NCI-H345 (cell line): ENCODE measurements at places on chromosomes 3 and 15.

GRCh38 chr3:31142139-31142538, 247.7 kb upstream of the GADL1 start:
- DNase-seq: peak; percentile 66

DNA sequence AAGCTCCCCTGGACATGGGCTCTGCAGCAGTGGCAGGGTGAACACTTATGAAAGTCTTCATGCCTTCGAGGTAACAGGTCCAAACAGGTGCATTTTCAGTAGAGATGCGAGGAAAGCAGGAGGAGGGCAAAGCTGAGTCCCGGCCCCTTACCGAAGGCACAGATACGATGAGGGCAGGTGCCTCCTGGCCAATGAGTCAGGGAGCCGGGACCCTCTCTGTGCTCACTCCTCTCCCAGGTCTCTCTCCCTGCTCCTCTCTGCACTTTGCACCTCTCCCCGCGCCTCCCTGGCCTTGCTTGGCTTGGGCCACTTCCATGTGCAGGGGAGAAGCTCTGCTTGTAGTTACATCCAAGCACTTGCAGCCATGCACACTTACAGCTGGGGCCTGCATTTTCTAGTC, 187.1 kb downstream of the ATP10A start:
- DNase-seq: no peak

DNA sequence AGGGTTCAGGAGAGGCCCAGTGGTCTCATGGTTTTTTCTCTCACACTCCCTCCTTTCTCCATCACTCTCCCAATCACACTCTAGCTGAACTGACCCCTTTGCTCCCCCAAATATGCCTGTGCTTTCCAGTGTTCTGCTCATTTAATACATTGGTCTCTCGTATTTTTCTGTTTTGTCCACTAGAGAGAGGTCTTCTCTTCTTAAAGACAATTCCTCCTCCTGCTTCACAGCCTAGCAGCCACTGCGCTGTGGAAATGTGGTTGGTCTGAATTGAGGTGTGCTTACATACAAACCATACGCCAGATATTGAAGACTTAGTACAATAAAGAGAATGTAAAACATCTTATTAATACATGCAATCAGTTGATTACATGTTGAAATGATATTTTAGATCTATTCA, 60.6 kb upstream of the XCR1 start:
- DNase-seq: no peak

GRCh38 chr3:124336067-124336656, 344.2 kb upstream of the ROPN1 start:
- no peak for DNase-seq

DNA sequence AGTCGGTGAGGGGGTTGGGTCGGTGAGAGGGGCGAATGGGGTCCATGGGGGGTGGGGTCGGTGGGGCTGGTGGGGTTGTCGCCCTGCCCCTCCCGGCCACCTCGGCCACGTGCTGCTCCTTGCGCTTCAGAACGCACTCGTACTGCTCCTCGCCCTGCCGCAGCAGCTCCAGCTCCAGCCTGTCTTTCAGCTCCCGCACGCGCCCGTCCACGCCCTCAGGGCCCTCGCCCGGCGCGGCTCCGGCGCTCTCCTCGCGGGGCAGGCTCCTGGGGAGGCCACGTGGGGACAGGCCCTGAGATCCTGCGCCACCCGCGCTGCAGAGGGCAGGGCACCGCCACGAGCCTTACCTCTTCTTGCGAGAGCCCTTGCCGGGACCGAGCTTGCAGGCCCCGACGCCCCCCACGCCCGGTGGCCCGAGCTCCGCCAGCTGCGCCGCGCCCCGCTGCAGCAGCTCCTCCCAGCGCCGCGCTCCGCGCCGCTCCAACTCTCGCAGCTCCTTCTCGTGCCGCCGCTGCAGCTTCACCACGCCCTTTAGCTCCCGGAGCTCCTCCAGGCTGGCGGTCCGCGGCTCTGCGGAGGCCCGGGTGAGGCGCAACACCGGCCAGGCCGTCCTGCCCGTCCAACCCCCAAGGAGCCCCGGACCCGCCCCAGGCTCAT, 8.2 kb upstream of the ANKRD63 start:
- peak; percentile 23 for DNase-seq

- DNase-seq: no peak
Measured at GRCh38 chr15:98703126-98703685, 54.9 kb downstream of the IGF1R start.

GRCh38 chr3:55341502-55342031, 145.5 kb downstream of the WNT5A start:
- no peak for DNase-seq
